Brain (organoid and tissue), 16 donors: ENCODE measurements at places on chromosomes 11 and 22. TPM values are rescaled to one million over a fixed set of nuclear protein-coding genes. Genes with fewer than 3 reads are reported as not detected.

The C11orf91 gene
- not detected for polyA plus RNA-seq

The CENATAC gene
- polyA plus RNA-seq, result 6.2 TPM

The ARVCF gene
- polyA plus RNA-seq, result 43.9 TPM

The LMNTD2 gene
- 1.1 TPM for polyA plus RNA-seq

The SART1 gene
- 85.7 TPM for polyA plus RNA-seq

The NARS2 gene
- 26.6 TPM for polyA plus RNA-seq

The SCUBE1 gene
- 0.29 TPM for polyA plus RNA-seq

DNA sequence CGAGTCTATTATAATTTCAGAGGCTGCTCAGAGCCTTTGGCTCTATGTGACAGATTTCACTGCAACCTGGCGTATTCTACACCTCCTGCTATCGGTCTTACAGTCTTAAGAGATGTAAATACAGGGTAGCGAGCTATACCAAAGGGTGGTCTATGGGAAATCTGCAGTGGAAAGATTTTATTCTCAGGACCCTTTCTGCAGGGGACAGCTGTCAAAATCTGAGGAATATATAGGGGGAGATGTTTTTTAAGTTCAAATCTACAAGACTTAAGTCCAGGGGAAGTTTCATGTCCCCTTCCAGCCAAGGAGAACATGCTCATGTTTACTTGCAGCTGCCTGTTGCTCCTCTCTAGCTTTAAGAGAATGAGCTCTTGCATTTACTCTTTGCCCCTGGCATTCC is 62.7 kb downstream of the MICAL2 start:
- no peak for DNase-seq

DNA sequence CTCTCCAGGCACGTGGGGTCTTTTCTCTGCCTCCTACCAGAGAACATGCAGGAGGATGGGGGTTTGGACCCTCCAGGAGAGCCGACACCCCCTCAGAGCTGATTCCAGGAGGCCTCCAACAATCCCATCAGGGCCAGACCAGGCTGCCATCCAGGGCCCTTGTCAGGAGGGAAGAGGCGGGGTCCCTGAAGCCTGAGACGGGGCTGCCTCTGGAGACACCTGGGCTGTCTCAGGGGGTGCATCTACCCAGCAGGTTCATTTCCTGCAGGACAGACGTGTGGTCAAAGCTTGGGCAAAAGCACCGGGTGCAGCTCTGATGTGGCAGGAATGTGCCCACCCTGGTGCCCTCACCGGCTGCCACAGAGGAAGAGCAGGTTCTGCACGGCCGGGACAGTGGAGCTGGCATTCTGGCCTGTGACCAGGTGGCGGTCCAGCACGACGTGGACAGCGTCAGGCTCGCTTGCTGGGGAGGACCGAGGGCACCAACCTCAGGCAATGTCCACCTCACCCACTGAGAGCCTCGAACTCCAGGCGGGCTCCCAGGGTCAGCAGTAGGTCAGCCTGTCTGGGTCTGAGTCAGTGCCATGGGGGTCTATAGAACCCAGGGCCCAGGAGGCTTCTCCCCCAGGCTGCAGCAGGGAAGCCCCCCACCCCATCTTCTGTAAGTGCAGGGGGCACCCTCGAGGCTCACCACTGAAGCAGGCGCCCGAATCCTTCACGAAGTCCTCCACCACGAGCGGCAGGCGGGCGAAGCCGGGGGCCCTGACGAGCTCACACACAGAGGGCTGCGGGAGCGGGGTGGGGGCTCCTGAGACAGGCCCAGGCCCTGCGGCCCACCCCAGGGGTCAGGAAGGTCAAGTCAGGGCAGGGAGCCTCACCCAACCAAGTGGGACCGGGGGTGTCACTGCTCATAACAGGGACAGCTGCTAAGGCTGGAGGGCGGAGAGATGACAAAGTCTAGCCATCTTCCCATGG is 6.4 kb downstream of the GATD1 start:
- no peak for DNase-seq

DNA sequence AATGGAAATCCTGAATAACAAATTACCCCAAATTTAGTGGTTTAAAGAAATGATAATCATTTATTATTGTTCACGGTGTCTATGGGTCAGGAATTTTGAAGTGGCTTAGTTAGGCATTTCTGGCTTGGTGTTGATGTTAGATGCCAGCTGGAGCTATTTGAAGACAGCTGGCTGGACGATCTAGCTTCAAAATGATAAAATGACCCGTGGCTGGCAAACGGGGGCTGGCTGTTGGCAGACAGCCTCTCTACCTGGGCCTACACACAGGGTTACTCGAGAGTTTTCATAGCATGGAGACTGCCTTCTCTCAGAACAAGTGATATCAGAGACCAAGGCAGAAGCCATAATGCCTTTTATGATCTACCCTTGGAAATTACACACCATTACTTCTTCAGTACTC is 285.2 kb downstream of the METTL15 start:
- no peak for DNase-seq

DNA sequence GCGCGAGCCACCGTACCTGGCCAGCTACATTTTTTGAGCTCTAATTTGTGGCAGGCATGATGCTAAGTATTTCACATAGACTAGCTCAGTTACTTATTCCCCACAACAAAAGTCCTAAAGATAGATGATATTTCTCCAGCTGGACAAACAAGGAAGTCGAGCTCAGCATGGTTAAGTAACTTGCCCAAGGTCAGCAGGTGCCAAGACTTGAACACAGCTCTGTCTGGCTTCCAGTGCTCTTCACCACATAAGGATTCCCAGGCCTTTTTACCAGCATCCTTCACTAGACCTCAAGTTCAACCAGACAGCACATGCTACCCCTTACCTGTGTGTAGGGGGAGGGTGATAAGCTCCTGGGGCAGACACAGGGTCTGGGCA is 177.3 kb upstream of the NCAM1 start:
- no peak for DNase-seq

- no peak for DNase-seq
Observed at GRCh38 chr11:128298271-128298670, 289.1 kb downstream of the ETS1 start.

DNA sequence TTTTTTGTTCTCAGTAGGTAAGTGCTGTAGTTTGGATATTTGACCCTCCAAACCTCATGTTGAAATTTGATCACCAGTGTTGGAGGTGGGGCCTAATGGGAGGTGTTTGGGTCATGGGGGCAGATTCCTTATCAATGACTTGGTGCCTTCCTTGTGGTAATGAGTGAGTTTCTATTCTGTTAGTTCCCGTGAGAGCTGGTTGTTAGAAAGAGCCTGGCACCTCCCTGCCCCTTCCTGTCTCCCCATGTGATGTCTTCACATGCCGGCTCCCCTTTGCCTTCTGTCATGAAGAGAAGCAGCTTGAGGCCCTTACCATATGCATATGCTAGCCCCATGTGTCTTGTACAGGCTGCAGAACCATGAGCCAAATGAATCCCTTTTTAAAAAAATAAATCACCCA is 138.3 kb downstream of the TMEM135 start:
- DNase-seq, result no peak

- no peak for DNase-seq
Observed at GRCh38 chr11:73380331-73380730, 4.1 kb downstream of the RELT start.

DNA sequence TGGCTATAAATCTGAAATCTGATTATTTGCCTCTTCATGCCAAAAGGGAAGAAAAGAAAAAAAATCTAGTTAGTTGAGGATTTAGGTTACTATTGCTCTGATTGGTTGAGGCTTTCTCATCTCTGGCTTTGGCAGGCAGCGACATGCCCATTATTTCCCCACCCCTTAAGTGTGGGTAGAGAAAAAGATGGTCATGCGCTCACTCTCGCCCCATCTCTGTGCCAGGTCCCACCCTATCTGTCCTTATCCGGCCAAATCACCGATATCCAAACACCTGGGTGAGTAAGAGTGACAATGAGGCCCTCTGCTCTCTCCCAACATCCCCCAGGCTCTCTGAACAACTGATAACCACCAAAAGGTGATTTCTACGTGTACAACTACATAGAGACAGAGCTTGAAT is 31.2 kb upstream of the SNX19 start:
- no peak for DNase-seq

- DNase-seq, result no peak
Observed at GRCh38 chr11:14435717-14436512, 63.7 kb downstream of the COPB1 start.

- no peak for DNase-seq
Observed at GRCh38 chr11:63609971-63610580, 4.2 kb downstream of the PLAAT3 start.

DNA sequence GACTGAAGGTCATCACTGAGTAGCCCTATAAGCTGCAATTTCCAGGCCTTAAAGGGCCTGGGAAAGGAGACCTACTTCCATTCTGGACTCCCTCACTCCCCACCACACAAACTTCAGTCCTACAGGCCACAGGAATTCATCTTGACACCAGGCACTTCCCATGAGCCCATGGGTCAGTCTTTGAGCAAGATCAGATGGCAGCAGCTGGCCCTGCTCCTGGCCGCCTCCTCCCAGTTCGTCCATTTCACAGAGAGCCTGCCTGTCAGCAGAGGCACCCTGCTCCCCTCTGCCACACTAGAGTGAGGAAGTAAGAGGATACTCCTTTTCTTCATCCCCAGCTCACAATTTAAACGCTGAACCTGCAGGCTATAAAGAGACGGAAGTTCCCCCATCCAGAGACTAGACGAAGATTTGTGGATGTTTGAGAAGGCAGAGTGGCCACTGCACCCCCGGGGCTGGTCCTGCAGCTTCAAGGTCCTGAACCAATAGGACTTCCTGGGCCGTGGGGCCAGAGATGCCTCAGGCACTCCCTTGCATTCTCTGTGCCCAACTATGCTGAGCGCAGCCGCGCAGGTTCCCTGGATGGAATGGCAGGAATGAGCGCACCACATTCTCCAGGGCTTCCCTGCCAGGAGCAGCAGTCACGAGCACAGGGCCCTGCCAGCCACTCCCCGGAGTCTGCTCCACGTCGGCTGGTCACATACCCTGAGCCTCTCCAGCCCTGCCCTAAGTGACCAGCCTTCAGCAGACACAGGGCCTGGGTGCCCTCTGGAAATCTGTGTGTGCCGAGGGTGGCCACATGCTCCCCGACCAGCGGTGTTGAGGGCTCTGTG is 33.5 kb upstream of the BID start:
- no peak for DNase-seq

DNA sequence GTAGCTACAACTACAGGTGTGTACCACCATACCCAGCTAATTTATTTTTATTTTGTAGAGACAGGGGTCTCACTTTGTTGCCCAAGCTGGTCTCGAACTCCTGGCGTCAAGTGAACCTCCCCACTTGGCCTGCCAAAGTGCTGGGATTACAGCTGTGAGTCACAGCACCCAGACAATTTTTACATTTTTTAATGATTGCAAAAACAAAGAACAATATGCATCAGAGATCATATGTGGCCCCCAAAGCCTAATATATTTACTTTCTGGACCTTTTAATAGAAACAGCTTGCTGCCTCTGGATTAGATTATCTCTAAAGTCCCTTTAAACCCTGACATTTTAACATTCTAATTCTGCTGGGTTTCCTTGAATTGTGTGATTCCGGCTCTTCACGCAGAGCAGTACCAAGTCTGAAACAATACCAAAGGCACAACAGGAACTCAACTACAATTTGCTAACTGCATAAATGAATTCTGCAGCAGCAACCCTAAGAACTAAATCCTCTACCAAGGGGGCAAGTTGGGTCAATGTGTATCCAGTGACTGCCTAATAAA is 25.0 kb downstream of the RAB30 start:
- no peak for DNase-seq

- DNase-seq, result no peak
Observed at GRCh38 chr11:12117611-12118010, 7.2 kb downstream of the MICAL2 start.

- no peak for DNase-seq
Observed at GRCh38 chr22:49124608-49125007, 703.1 kb downstream of the BRD1 start.

GRCh38 chr11:18668131-18668530 is 30.4 kb upstream of the TMEM86A start:
- no peak for DNase-seq
